Fibroblast of skin of left biceps (primary cell): ENCODE measurements at places on chromosomes 13 and 19.

DNA sequence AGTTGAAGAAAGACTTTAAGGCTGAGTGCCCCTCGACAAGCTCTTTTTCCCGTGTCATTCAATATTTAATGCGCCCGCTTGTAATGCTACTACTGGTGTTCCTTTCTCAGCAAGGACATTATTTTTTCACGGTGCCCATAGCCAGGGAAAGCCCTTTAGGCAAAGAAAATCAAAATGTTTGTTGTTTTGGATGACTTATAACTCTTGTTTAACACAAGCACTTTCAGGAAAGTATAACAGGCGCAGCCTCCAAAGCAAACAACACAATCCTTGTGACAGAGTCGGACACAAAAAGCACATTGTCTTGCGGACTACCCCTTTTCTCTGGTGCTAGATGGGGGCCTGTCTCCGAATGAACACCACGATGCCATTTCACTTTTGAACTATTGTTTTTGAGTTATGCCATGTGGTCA lies 12.4 kb downstream of the ZIC5 start:
- DNase-seq: no peak

DNA sequence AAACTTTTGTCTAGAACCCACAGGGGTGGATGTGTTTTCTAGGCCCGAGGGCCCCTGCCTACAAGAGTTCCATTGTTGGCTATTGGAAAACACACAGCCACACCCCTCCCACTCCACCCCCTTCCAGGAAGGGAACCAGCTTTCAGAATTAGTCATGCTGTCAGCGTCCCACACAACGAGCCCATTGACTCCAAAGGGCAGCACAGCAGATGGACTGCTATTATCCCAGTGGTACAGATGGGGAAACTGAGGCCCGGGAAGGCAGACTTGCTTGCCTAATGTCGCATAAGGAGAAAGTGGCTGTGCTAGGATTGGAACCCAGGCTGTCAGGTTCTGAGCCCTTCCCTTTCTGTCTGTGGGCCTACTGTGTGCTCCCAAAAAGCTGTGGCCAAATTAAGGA lies 8.1 kb upstream of the FXYD3 start:
- no peak for DNase-seq

- DNase-seq: no peak
Measured at GRCh38 chr13:18921063-18921462, 260.6 kb downstream of the TUBA3C start.

GRCh38 chr13:84446972-84447639 lies 564.8 kb upstream of the SLITRK1 start:
- DNase-seq: no peak

GRCh38 chr13:61417086-61417570 lies 1.5 kb upstream of the PCDH20 start:
- DNase-seq: no peak

GRCh38 chr19:30682146-30682998 lies 310.2 kb downstream of the ZNF536 start:
- no peak for DNase-seq

DNA sequence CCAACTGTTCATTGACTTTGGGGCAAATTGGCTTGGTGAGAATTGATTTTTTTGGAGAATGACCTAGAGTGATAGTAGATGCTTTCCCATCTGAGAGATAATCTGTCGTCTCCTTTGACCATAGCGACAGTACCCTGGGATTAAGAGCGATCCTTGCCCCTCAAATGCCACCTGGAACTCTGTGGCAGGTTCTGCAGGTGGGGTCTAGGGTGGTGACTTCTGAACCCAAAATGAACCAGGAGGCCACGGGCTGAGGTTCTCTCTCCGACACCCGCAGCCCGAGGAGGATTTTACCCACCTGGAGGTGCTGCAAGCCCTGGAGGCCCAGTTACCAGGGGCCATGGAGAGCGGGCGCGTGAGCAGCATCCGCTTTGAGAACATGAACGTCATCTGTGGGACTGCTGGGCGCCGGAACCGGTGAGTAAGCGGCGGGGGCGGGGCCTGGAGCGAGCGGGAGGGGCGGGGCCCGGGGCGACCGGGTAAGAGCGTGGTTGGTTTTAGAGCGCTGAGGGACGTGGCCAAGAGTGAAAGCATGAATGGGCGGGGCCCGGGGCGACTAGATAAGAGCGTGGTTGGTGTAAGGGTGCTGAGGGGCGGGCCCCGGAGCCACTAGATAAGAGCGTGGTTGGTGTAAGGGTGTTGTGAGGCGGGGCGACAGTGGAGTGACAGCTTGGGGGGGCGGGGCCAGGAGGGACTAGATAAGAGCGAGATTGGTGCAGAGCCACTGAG lies 8.6 kb downstream of the C19orf81 start:
- peak; percentile 96 for DNase-seq

DNA sequence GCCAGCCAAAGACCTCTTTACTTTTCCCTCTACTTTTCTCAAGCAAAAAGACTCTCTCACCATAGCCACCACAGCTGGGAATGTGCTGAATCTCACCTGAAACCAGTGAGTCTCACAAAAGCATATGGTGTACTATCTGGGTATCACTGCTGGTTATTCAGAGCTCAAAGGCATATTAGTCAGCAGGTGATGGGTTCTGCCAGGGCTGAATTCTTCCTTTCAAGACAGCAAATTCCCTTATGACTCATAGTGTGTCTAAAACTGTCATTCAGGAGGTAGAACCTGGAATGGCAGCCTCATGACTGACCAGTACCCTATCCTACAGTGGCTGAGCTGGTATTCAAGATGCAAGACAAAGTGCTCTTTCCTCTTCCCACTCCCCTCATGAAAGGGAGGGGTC lies 2859.1 kb downstream of the PCDH9 start:
- no peak for DNase-seq

DNA sequence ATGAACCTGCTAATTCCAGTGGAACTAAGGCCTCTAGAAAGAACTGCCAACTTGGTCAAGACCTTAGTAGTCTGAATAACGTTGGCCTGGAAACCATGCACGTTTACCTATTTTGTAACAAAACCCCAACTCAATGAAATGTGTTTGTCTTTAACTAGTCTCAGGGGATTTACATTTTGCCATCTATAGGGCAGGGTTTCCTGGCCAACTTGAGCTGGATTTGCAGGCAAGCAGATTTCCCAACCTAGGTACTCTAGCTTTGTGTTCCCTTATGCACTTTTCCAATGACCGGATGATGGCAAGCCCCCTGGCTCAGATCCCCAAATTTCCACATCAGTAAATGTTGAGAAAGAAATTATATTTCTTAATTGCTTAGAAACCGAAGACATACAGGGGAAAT lies 114.5 kb downstream of the IRS2 start:
- DNase-seq: no peak

DNA sequence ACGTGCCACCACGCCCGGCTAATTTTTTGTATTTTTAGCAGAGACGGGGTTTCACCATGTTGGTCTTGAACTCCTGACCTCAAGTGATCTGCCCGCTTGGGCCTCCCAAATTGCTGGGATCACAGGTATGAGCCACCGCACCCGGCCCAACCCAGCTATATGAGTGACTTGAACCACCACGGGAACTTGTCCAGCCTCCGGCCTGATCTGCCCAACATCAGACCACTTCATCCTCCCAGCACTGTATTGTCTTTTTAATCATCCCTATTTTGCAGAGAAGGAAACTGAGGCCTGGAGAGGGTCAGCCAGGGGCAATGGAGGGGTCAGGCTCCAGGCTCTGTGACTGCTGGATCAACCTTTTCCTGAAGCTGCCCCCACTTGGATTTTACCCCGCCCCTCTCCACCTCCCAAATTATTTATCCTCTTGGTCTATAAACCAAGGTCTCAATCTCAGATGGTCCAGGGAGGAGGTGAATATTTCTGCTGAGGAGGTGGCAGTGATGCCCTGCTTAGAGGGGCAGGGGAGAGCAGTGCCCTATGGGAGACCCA lies 893 bp upstream of the PLIN3 start:
- DNase-seq: no peak

- no peak for DNase-seq
Measured at GRCh38 chr13:75123428-75123827, 358.5 kb downstream of the TBC1D4 start.

DNA sequence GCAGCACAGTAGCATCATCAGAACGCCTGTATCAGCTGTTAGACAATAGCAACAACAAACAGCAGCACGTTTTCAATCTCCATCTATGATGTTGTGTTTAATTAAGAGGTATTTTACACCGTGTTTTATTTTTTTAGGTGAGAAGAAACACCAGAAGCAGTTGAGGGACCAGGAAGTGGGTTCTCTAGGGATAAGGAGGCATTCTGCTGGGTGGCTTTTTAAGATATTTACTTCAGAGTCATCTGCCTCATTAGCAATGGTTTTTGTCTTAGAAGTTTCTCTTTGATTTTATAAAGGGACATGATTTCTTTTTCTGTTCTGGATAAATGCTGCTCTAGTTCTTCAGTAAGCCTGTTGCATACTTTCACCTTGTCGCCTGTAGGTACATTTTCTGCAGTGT lies 8.2 kb downstream of the CKAP2 start:
- DNase-seq: no peak

DNA sequence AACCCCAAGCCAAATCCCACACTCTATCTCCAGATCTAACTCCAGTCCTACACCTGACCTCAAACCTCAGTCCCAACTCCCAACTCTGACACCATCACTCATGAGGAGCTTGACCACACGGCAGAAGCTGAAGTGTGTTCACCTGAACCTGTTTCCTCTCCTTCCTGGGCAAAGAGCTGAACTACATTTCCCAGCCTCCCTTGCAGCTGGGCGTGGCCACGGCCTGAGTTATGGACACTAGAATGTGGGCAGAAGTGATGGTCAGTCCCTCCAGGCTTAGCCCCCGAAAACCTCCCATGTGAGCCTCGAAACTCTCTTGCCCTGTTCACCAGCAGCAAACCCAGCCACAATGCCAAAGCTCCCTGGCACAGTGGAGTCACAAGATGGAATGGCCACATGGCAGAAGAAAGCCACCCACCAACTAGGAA lies 19.5 kb upstream of the MEIS3 start:
- DNase-seq: no peak

GRCh38 chr19:29927944-29928625 lies 14.0 kb upstream of the URI1 start:
- DNase-seq: no peak

DNA sequence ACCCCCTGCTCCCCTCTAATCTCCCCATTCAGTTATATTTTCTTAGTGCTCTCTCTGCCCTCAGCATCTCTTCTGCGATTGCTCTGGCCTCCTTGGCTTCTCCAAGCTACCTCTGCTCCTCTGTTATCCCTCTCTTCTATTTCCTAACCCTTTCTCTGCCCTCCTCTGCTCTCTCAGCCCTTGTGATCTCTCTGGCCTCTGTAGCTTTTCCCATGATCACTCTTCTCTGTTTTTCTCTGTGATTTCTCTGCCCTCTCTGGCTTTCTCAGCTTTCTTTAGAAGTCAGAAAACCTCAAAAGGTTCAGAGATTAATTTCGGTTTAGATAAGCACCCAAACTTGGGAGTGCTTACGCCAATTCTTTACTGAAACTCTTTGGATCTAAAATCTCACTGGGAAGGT lies 795.0 kb downstream of the DIAPH3 start:
- no peak for DNase-seq

- no peak for DNase-seq
Measured at GRCh38 chr19:50551715-50552187, 16.5 kb downstream of the LRRC4B start.

DNA sequence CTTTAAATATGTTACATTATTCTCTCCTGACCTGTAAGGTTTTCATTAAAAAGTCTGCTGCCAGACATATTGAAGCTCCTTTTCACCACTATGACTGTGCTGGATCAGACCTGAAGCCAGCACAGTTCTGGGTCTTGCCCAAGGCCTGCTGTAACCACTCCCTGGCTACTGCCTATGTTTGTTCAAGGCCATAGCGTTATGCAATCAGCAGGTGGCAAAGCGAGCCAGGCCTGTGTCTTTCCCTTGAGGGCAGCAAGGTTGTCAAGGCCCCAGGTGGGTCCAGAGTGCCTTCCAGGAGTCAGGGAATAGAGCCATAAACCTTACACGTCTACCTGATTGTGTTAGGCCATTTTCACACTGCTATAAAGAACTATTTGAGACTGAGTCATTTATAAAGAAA lies 496.8 kb upstream of the PCDH9 start:
- no peak for DNase-seq

DNA sequence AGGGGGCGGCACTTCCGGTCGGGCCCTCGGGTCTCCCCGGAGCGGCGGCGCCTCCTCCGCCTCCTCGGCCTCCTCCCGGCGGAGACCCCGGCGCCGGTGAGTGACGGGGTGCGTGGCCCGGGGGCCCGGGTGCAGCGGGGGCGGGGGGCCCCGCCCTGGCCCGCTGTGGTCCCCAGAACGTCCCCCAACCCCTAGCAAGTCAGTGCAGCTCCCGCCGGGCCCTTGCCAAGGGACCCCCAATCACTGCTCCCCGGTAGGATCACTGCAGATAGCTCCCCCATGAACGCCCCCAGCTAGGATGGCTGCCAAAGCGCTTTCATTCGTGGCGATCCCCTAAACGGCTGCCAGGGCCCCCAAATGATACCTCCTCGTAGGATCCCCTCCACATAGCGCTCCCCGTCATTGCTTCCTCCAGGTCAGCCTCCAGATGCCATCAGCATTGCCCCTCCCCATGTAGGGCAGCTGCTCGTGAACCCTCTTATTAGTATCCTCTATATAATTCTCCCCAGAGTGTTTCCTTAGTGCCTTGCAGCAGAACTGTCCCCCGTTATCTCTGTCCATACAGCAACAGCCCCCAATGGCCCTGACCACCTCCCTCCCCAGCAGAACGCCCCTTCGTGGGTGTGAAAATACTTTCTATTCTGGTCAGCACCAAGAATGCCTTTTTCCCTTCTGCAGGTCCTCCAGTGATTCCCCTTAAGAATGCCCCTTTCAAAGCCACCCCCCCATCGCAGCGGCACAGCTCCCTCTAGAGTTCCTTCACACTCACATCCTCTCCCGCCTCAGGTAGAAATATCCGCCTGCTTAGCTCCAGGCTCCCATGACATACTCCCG lies at the start of gene ZNF865:
Gene ZNF865, plus strand, starts transcription at position 11 of the 834 bp plus-strand sequence. CDS start 7,972 bp downstream, outside the sequence.
- no peak for DNase-seq

GRCh38 chr19:9014803-9015202 lies 4.6 kb upstream of the MUC16 start:
- no peak for DNase-seq

GRCh38 chr19:41334793-41335192 lies 18.9 kb downstream of the TGFB1 start:
- DNase-seq: no peak

GRCh38 chr19:51710163-51710562 lies 13.6 kb downstream of the HAS1 start:
- no peak for DNase-seq

DNA sequence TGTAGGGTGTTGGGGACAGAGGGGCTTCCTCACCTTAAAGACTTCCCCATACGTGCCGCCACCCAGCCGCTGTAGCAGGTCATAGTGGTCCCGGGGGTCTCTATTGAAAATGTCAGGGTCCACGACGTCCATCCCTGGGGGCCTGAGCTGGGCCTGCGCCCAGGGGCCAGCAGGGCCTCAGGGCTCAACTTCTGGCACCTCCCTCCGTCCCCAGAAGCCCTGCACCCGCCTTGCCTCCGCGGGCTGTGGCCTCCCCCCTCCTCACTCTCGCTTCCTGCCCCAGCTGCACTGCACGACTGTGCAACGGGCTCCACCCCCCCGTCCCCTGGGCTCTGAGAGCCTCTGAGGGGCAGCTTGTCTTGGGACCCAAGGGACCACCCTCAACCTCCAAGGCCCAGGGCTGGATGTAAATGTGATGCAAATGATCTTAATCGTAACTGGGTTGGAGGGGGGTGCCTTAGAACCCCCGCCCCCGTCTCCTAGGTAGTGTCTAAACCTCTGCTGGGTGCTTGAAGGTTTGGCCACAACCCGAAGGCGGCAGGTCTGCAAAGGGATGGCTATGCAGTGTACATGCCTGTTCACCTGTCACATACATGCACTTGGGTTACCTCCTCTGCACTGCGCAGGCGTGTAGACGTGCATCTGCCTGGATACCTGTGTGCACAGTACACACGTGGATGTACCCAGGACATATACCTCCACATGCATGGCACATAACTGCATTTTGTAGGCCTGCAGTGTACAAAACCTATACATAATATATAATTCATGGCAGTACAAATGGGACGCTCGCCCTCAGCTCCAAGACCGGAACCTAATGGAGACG lies at the start of gene MAP4K1:
Gene MAP4K1, minus strand, starts transcription at position 190 of the 826 bp plus-strand sequence. Its CDS starts 58 bp downstream, at position 132.
- no peak for DNase-seq
